DND-41 (cell line): ENCODE measurements at places on chromosomes 1 and 21.
A peak's percentile ranks its signal among the peaks of the same experiment; 100 is the strongest.

GRCh38 chr1:201213926-201214325 is 23.3 kb downstream of the IGFN1 start:
- DNase-seq = no peak

- no peak for DNase-seq
Measured at GRCh38 chr1:14143777-14144176, 443.8 kb downstream of the PRDM2 start.

GRCh38 chr1:113275083-113275482 is 115.2 kb upstream of the MAGI3 start:
- DNase-seq = no peak

- no peak for DNase-seq
Measured at GRCh38 chr1:116510361-116510760, 60.5 kb downstream of the CD58 start.

GRCh38 chr1:45820788-45821187 is 17.4 kb downstream of the MAST2 start:
- no peak for DNase-seq

GRCh38 chr1:26721669-26722355 is 26.0 kb downstream of the ARID1A start:
- no peak for DNase-seq

- DNase-seq = no peak
Measured at GRCh38 chr1:84598846-84599741, 24.9 kb upstream of the CTBS start.

GRCh38 chr1:210441028-210441427 is 112.3 kb downstream of the HHAT start:
- DNase-seq = no peak

DNA sequence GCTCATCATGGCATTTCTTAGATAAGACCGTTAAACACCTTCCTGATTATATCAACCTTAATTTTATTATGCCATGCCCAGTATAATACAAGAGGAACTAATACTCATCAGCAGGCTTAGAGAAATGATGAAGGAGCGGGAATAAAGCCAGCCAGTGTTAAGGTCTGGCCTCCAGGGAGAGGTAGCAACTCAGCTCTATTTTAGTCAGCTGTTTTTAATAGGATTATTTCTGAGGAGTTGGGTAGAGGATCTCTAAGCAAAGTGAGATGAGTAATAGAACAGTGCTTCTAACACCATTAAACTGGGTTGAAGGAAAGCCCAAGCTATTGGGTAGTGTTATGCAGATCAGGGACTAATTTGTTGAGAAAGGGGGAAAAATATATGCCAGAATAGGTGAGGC is 921.5 kb downstream of the TTLL7 start:
- DNase-seq = no peak

- peak; percentile 28 for DNase-seq
Measured at GRCh38 chr1:32263744-32264143, 12.7 kb downstream of the LCK start.

- no peak for DNase-seq
Measured at GRCh38 chr21:45736690-45737484, 93.4 kb downstream of the PCBP3 start.

DNA sequence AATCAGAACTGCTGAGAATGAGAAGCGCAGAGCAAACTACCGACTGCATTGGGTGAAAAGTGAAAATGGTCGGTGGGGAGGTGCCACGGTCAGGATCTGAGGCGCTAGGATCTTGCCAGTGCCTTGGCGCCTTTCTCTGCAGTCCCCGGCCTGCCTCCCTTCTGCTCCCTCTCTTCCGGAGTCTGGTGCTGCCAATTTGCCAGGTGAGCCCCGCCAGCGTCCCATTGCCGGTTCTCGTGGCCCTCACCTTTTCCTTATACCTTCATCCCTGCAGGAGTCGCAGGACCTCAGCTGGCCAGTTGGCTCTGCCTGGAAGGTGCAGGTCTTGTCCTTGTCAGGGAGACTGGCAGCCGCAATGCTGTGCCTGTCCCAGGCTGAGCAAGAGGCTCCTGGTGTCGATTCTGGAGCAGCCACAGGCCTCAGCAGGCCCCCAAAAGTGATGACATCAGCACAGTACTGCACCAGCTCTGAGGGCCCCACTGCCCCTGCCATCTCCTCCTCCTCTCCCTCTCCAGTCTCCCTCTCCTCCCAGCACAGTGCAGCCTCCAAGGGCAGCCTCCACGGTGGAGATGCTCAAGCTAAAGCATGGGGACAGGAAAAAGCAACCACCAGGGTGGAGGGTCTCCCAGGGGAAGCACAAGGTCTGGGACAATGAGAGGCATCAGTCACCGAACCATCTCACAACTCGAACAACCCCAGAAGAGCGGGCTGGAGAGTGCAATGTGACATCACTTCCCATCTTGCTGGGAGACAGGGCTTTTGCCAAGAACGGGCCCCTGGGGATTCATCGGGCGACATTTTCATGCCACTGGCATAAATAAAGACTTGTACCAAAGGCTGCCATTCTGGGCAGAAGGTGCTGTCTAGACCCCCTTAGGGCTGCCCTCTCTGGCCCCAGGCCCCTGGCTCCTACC is 37.1 kb upstream of the H6PD start:
- DNase-seq = no peak

DNA sequence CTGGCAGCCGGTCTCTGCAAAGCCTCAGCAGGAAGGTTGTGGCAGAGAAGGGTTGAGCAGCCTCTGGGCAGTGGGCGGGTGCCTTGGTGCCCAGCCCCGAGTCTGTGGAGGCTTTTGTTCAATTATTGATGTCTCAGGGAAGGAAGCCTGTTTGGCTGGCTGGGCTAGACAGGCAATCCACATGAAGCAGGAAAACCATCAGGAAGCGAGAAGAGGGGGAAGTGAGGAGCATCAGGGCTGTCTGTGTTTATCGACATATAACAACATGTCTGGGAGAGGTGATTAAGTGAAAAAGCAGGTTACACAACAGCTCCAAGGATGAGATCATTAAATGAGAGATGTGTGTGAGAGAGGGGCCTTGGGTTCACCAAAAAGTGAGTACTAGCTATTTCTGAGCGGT is 105.4 kb downstream of the UBE2U start:
- no peak for DNase-seq

GRCh38 chr21:16407403-16408240 is 677.8 kb downstream of the USP25 start:
- DNase-seq = no peak

DNA sequence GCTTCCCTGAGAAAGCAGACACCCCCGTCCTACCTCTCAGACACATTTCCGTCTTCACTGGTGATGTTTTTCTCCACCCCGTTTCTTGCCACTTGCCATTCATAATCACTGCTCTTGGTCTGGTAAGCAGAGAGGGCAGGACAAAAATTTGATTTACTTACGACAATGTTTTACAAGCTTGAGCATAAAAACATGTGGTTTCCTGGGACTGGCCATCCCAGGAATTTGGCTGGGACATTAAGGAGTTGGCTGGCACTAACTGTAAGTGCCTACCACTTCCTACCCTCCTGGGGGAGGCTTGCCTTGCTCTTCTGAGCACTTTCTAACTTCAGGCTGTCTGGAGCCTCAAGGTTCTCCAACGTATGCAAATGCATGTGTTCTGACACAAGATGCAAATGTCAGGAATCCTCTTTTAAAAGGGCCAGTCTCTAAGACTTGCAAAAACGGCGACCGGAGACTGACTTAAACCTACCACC is 24.2 kb downstream of the ZBTB18 start:
- no peak for DNase-seq

DNA sequence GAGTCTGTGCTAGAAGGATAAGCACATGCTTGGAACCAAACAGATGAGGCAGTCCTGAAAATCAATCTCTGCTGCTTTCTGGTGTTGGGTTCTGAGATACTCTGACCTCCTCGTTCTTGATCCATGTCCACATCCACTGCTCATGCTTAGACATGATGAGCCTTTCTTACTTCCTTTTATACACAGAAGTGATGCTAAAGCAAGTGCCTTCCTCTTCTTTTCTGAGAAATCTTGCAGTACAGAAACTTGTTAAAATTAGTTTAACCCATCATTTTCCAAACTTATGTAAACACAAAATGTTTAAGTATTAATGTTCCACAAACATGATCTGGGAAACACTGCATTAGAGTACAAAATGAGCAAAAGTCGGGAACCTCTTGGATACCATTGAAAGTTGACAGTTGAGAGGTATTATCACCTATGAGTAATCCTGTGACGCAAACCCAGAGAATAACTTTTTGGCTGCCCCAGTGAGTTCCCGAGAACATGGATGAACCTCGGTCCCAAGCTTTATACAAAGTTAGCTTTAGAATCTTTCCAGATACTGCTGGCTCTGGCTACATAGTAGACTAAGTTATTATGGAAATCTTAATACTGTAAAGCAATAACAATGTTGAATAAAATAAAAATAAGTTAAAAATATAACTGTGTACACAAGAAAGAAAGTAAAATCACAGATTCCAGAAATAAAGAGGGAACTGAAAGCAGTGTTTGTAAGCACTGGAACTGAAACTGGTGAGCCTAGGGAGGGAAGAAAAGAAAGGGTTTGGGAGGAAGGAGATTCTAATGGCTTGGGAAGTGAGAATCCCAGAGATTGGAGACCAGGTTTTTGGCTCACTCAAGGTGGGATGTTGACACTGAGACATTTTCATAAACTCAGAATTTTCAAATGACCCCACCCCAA is 429.3 kb upstream of the RUNX1 start:
- DNase-seq = no peak

- no peak for DNase-seq
Measured at GRCh38 chr1:44847845-44848244, 4.8 kb upstream of the PTCH2 start.

GRCh38 chr1:112322983-112323678 is 72.9 kb upstream of the CTTNBP2NL start:
- DNase-seq = no peak

- DNase-seq = no peak
Measured at GRCh38 chr1:230073371-230074035, 6.5 kb downstream of the GALNT2 start.

- DNase-seq = no peak
Measured at GRCh38 chr1:204278958-204279357, 65.2 kb upstream of the GOLT1A start.

- no peak for DNase-seq
Measured at GRCh38 chr1:231036416-231036815, 3.6 kb downstream of the FAM89A start.

- DNase-seq = no peak
Measured at GRCh38 chr1:116697548-116698243, 30.2 kb upstream of the IGSF3 start.

GRCh38 chr1:229279242-229279641 is 8.3 kb downstream of the RAB4A start:
- no peak for DNase-seq

GRCh38 chr1:176552217-176552991 is 89.4 kb downstream of the PAPPA2 start:
- DNase-seq = no peak

- DNase-seq = no peak
Measured at GRCh38 chr21:23694390-23694789, 1912.9 kb downstream of the MRPL39 start.
